T-cell (primary cell): ENCODE measurements at places on chromosomes 16 and 17.
A peak's percentile ranks its signal among the peaks of the same experiment; 100 is the strongest.

- no peak for DNase-seq
Observed at GRCh38 chr16:23694265-23694643, 15.6 kb downstream of the PLK1 start.

DNA sequence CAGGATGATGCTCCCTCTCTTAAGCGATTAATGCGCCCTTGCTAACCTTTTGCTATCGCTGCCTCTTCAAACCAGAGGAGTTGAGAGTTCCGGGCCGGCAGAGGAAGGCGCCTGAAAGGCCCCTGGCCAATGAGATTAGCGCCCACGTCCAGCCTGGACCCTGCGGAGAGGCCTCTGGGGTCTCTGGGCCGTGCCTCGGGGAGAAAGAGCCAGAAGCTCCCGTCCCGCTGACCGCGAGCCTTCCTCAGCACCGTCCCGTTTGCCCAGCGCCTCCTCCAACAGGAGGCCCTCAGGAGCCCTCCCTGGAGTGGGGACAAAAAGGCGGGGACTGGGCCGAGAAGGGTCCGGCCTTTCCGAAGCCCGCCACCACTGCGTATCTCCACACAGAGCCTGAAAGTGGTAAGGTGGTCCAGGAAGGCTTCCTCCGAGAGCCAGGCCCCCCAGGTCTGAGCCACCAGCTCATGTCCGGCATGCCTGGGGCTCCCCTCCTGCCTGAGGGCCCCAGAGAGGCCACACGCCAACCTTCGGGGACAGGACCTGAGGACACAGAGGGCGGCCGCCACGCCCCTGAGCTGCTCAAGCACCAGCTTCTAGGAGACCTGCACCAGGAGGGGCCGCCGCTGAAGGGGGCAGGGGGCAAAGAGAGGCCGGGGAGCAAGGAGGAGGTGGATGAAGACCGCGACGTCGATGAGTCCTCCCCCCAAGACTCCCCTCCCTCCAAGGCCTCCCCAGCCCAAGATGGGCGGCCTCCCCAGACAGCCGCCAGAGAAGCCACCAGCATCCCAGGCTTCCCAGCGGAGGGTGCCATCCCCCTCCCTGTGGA, 16.0 kb upstream of the STH start:
- DNase-seq: no peak

DNA sequence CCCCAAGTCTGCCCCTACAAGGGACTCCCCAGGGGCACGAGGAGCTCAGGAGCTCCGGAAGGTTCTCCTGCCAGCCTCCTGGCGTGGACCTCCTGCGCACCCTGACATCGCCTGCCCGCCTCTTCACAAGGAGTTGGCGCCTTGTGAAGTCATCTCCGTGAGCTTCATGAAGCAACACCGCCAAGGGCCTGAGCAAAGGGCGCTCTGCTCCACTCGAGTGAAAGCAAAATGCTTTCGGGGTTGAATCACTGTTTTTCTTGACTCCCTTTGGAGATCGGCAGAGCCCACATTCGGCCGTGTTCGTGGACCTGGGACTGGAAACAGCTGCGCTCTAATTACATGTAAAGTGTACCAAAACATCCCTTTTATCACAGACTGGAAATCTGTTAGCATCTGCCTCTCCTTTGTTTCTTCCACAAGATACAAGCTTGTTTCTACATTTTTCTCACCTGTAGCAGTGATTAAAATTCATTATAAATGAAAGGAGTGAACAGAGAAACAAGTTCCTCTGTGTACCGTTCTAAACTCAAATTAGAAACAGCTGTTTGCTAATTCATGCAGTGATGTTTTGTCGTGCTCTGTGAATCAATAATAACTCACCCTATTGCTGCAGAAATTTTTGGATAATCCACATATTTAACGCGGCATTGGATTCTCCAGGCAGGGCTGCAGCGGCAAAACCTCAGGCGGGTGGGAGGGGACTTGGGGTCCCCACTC, 203.3 kb downstream of the ZNF423 start:
- DNase-seq: no peak

DNA sequence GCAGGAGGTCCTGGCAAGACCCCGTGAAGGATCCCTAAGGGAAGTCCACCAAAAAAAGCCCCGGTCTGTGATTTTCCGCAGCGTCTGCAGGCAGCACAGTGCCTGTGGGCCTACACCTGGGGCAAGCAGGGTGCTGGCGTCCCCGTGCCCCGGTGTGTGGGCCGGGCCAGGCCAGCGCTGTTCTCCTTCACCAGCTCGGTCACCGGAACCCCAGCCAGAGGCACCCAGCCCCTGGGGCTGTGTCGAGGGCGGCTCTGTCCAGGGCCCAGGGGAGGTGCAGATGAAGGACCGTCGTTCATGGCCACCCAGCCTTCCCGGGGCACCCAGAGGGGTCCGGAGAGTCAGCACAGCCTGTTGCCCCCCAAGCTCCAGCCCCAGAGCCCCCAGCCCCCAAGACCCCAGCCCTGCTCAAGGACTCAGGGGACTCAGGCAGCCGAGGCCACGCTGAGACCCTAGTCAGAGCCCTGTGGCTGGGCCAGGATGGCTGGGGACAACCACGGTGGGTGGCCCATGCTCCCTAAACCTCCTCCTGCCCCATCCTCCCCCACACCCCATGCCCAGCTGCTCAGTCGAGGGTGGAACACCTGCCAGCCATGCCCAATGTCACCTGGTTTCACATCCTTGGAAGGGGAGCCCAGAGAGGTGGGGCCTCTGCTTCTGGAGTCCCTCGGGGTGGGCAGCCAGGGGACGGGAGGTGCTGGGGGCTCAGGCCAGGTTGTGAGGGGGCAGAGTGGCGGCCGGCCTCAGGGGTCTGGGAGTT, 5.7 kb upstream of the C1QTNF8 start:
- no peak for DNase-seq

DNA sequence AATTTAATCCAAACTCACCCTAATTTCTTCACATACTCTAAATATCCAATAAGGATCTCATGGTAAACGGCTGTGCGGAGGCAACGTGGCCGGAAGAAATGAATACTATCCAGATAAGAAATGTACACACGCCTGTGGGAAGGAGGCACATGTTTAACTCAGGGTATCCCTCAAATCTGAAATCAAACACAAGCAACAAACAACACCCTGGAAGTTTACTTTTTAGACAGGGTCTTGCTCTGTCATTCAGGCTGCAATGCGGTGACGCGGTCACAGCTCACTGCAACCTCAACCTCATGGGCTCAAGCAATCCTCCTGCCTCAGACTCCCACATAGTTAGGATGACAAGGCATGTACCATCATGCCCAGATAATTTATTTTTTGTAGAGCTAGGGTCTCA, 21.2 kb upstream of the TRAP1 start:
- no peak for DNase-seq

DNA sequence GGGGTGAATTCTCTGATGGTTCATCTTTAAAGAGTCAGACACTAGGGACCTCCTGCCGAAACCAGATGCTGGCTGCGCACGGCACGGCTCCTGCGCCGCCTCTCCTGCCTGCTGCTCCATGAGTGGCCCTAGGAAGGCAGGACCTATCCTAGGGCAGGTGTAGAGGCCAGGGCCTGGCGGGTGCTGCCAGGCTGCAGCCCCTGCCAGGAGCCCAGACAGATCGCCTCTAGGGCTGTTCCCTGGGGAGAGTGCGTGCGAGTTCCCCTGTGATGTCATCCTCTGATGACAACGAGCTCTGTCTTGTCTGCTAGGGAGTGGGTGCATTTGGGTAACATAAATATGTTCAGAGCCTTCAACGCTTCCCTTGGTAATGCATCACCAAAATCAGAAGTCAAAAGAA, 23.9 kb downstream of the SLC38A10 start:
- DNase-seq: no peak

GRCh38 chr16:87425941-87426340, 33.8 kb downstream of the MAP1LC3B start:
- no peak for DNase-seq

DNA sequence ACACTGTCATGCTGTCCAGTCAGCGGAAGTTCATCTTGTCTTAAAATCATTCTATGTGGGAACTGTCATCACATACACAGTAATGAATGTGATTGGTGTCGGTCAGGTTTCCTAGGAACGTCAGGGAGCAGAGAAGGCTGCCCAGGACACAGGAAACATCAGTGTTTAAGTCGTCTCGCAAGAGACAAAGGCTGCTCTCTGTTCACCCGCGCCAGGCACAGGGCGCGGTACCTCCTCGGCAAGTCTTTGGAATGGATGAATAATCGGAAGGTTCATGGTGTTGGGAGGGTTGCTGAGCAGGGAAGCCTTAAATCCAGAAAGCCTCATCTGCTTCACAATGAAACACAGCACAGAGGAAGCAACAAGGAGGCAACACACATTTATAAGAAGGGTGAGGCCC, 148.2 kb downstream of the CPPED1 start:
- no peak for DNase-seq

DNA sequence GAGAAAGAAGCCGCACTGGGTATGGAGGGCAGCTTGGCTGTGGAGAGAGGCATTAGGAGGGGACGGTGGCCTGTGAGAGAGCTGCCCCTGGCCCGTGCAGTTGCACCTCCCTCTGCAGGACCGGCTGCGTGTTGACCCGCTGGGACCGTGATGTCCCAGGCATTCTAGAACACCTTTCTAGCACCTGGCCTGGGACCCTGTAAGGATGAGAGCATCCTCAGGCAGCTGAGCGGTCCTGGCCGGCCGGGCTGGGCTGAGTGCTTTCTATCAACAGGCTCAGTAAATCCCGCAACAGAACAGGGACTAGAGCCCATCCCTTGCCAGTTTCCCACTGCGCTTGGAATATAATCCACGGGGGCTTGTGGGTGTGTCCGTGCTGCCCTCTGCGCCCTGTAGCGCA, 14.7 kb downstream of the TBC1D24 start:
- DNase-seq: no peak

- no peak for DNase-seq
Observed at GRCh38 chr16:2460391-2460713, 443 bp downstream of the TEDC2 start.

DNA sequence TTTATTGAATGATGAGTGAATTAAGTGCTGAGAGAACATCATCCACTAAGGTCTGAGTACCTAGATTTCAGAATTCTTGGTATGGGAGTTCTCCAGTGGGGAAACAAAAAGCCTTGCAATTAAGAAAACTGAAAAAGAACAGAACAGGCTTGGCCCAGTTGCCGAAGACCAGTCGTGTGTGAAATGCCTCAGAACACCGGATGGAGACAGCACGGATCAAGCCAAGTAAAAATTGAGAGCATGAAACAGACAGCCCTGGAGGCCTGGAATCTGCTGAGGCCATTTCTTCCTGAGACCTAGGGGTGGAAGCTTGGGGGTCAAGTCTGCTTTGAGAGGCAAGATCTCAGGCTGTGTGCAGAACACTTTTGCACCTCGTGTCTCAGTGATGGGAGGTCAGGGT, 43.3 kb downstream of the GRIN2A start:
- DNase-seq: no peak

DNA sequence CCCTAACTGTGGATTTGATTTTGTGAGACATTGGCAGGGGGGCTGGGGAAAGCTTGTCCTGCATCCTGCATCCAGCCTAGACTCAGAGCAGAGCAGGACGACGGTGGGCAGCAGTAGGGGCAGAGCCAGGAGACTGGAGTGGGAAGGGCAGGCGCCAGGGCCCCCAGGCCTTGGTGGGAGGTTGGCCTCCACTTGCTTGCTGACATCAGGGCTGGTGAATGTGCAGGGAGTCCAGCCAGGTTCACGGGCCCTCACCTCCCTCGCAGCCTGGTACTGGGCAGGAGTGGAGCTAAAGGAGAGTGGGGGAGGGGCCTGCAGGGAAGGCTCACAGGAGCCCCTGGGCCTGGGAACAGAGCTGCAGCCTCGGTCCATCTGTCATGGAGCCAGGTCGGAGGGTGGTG, 2.2 kb upstream of the SMTNL2 start:
- DNase-seq: no peak

- no peak for DNase-seq
Observed at GRCh38 chr17:74566132-74566753, 1.1 kb downstream of the CD300H start.

DNA sequence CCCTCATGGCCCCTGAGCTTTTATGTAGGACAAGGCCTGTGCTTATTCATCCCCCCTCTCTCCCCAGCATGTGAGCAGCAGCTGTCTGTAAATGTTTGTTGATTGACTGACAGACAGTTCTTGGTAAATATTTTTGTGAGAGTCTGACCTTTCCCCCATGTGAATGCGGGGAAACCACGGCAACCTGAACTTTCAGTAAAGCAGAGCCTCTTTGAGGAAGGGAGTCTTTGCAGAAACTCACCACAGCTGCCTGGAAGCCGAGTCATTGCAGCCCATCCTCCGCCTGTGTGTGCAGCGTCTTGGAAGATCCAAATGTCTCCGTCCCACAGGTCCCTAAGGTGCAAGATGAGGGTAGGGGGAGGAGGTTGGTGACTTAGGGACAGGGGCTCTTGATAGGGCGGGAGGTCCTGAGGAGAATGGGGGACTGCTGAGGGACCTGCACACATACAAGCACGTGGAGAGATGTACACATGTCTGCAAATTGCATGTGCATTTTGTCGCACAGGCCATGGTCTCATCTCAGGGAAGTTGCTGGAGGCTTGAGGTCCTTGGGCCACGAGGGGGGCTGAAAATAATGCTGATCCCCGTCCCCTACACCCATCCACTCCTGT, 23.0 kb upstream of the IL21R start:
- DNase-seq: peak; percentile 20

GRCh38 chr17:66313995-66314659, 11.7 kb downstream of the PRKCA start:
- no peak for DNase-seq

DNA sequence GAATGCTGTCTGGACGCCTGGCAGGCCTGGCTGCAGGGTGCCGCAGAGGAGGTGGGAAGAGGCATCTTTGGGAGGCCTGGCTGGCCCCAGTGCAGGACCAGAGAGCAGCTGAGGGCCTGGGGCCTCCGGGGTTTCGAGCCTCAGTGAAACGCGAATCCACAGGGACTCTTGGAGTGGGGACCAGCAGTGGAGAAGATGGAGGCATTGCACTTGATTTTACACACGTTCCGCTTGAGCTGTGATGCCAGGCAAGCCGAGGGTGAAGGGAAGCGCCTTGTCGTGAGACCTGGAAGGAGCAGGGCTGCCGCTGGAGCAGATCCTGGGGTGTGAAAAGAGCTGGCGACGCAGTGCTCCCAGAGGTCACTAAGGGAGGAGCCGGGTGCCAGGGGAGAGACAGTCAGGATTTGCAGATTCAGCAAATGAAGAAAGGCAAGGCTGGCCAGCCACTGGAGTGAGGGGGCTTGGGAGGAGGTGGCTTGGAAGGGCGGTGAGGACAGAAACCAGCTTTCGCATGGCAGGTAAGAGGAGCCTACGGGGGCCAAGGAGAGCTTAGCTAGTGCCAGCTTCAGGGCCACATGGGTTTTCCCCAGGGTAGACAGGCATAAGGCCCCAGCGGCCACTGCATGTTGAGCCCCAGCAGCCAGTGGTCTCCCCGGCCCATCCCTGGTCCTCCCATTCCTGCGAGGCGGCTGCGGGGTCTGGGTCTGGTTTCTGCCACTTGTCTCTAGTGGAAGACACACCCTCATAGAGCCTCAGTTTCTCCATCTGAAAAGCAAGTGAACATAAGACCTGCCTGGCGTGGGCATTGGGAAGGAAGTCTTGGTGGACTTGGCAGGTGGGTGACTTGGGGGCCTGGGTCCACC, 175.2 kb upstream of the CHMP6 start:
- no peak for DNase-seq

DNA sequence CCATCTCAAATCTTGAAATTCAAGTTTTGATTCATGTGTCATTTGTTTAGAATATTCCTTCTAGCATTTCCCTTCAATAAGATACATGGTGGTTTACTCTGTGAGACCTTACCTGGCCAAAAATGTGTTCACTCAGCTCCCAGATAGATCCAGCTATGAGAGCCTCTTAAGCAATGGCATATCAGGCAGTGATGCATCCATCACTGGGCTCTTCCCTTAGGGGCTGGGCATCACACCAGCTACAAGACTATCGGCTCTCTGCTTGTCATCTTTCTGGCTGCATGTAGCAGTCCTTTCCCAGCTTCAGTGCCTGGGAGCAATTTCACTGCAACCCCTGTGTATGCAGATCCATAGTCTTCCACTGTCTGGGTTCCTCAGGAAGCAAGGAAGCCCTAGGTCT, 40.6 kb downstream of the GOSR1 start:
- no peak for DNase-seq
